ENCODE measurements at places on chromosomes 12 and 14.

DNA sequence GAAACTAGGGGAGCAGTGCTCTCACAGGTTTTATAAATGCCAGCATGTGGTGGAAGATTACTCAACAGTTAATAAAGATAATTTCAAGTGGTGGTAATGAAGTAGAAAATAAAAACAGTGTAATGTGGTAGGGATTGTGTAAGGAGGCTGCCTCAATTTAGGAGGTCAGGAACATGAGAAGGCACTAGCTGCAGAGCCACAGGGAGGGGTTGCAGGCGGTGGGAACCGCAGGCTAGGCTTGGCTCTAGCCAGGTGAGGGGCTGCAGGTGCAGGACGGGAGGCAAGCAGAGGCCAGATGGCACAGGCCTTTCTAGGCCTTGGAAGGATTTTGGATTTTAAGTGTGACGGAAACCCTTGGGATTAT lies 768 bp downstream of the METTL25 start:
- no peak for DNase-seq

GRCh38 chr14:69052181-69052601 lies 73.1 kb upstream of the ACTN1 start:
- no peak for DNase-seq

- no peak for DNase-seq
These were observed 55.3 kb downstream of the STAB2 start for GRCh38 chr12:103642240-103642864.

DNA sequence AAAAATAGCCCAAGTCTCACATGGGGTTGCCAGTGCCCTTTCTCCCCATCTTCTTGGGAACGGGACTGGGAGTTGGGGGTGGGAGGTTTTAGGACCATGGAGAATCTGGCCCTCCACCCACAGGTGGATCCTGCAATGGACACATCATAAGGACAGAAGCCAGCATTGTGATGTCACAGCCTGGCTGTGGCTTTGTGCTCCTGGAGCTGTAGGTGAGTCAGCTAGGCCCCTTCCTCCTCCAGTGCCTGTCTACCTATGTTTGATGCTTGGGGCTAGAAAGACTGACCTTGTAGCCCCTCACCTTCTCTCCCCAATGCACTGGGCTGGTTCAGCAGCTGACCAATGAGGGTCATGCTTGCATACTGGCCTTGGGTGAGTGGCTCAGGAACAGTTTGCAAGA lies at the start of gene CCDC197:
TSS of gene CCDC197 (plus strand) at position 220 of the 400 bp plus-strand sequence. CDS start 831 bp downstream, outside the sequence.
- no peak for DNase-seq

DNA sequence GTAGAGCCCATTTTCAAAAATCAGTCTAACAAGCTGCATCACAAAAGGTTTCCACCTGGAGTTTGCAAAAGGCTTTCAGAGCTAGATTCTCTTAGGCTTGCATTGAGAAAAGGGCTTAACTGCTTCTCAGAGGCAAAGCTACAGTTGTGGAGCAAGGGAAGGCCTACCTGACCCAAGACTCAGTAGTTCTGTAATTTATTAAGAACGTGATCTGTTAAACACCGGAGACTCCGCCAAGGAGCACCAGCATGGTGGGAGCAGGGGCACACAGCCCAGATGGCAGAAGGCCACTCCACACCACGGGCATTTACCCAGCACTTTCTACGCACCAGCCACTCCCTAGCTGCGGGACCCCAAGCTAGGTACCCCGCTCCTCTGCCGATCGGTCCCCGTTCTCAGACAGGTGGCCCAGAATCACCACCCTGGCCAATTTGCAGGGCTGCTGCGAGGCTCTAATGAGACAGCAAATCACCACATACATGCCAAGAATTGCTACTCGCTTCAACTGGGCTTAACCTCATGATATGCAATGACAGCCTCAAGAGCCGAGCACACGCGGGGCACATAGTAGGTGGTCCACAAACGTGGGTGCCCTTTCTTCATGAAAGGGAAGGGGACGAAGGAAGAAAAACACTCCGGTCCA lies 1.5 kb downstream of the ITPK1 start:
- DNase-seq, result peak; percentile 15

GRCh38 chr14:85991156-85991555 lies 461.2 kb downstream of the FLRT2 start:
- DNase-seq, result no peak

GRCh38 chr14:92482621-92483319 lies 30.8 kb upstream of the RIN3 start:
- DNase-seq, result no peak

- DNase-seq, result no peak
These were observed 1.7 kb upstream of the RAB15 start for GRCh38 chr14:64973826-64974225.

GRCh38 chr12:118498171-118498570 lies 121.8 kb downstream of the SUDS3 start:
- DNase-seq, result no peak

DNA sequence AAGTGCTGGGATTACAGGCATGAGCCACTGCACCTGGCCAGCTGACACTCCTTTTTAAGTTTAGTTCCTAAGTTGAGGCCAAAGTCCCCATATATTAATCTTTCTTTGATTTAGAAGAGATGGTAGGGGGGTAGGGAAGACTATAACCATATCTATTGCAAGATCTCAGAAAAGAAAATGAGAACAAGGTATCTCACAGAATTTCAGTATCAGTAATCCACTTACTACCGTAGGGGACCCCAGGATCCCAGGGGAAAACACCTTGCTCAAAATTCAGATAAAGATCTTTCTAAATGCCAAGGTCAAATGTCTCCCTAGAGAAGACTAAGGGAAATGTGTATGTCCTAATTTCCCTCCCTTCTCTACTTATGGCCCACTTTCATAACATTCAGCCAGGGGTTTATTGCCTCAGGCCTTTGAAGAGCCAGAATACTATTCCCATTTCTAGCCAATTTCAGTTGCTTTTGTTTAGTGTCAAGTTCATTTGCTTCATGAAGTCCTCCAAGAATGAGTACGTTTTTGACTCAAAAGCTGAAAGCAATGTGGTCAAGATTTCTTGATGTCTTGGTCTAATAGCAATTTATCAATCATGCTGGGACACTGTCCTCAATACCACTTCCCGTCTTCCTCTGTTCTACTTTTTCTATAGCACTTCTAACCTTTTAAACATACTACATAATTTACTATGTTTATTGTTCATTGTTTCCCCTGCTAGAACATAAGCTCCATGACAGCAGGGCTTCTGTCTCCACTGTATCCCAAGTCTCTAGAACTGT lies 86.3 kb downstream of the DCAF5 start:
- no peak for DNase-seq

GRCh38 chr12:12023456-12023855 lies 47.3 kb upstream of the BCL2L14 start:
- no peak for DNase-seq

DNA sequence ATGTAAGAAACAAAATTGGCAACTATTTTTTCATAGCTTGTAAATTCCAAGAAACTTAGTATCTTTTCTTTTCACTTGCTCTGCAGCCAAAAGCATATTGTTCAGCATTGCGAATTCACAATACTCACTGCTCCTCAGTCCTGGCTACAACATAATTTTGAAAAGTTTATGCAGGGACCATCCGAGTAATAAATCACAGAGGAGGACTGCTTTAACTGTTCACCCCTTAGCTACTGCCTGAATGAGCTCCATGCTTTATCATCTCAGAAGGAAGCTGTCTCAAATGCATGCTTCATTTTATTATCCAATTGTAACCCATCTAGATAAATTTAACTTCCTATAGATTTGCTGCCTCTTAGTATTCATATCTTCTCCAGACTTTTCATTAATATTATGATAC lies 827.8 kb downstream of the DIO2 start:
- no peak for DNase-seq

GRCh38 chr12:71900091-71900490 lies 38.6 kb upstream of the TPH2 start:
- no peak for DNase-seq

DNA sequence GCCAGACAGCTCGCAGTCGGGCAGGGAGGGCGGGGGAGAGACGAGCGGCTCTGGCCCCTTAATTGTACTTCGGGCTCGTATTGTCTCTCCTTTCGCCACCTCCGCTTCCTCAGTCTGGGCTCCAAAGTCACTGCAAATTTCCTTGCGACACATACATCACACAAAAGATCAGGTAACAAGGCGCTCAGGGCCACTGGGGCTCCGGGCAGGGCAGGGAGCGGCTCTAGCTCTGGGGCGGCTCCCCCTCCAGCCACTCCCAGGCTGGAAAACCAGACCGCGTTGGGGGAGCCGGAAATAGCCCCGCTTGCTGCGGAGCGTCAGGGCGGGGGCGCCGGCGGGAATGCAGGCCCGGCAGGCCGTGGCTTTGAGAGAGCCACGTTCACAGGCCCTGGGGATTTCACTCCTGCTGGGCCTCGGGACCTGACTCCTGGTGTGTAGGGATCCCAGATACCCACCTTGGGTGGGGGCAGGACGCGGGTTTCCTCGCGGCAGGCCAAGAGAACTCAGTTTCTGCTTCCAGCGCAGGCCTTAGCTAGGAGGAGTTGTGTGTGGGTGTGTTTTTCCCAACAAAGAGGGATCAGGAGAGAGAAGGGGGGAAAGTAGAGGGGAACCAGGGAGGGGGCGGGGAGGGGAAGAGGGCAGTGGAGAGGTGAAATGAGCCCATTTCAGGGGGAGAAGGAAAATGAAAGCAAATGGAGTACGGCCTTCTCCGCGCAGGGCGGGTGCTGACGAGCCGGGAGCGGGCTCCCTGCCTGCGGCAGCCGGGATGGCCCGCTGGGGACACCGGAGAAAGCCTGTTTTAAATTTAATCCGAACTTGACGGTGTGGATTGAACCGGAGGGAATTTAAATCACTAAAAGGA lies 4.4 kb upstream of the HOXC9 start:
- no peak for DNase-seq

GRCh38 chr12:120874547-120875245 lies 29.5 kb downstream of the SPPL3 start:
- DNase-seq, result no peak

GRCh38 chr14:76808990-76809389 lies 3.7 kb downstream of the ANGEL1 start:
- no peak for DNase-seq

DNA sequence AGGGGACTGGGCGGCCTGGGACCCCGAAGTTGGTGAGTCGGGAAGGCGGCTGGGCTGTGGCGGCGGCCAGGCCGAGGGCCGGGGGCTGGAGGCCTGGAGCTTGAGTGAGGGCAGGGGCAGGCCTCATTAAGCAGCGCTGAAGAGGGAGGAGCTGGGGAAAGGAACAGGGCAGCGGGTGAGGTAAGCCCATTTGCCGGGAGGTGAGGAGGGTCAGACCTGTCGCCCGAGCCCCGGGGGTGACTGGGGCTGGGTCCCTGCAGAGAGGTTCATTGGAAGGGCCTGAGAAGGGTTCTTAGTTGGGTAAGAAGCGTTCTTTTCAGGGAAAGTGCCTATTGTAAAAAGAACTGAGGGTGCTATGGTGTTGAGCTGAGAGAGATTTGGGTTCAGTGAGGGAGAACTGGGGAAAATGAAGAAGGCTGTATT lies 441 bp downstream of the RAB5B start:
- DNase-seq, result no peak

GRCh38 chr12:118220702-118221101 lies 84.8 kb downstream of the PEBP1 start:
- no peak for DNase-seq

DNA sequence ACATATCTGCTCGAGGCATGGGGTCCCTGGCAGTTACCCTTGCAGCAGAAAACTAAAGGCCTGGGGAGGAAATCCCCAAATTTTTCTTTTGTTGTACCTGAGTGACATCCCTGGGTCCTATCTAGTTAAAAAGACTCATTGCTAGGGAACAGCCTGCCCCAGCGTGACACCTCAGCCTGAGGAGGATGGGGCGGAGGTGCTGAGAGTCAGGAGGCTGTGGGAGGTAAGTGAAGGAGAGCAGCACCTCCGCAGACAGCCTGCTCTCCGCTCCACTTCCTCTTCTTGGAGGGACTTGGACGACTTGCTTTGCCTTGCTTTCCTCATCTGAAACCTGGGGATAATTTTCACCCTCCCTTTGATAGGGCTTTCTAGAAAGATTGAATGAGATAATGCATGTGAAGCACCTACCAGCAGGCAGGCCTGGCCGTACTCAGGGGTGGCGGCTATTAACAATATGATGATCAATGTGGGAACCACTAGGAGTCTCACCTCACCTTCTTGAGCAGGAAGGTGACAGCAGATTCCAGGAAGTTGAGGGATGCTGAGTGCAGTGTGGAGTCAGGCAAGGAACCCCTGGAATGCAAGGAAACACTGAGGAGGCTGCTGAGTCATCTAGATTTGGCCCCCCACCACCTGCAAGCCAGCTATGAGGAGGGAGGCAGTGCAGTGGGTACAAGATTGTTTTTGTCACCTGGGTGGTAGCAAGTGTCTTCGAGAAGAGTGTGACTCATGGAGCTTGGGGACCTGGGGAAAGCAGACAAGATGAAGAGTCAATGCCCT lies 23.2 kb downstream of the UBE3B start:
- no peak for DNase-seq

DNA sequence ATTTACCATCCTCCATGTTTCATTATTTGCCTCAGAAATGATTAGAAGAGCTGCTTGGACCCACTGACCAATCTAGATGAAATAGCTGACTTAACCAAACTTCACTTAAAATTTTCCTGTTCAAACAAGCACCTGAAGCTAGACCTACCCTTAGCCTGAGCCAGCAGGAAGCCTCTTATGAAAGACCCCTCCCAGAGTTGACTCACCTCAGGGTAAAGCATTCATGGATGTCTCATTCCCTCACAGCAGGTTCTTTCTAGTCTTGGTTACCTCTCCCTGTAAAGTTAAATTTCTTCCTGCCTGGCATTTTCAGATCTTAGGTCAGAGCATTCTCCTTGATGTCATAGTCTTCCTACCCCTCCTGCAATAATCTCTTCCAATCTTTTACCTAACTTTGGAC lies 1209.8 kb downstream of the FLRT2 start:
- no peak for DNase-seq

DNA sequence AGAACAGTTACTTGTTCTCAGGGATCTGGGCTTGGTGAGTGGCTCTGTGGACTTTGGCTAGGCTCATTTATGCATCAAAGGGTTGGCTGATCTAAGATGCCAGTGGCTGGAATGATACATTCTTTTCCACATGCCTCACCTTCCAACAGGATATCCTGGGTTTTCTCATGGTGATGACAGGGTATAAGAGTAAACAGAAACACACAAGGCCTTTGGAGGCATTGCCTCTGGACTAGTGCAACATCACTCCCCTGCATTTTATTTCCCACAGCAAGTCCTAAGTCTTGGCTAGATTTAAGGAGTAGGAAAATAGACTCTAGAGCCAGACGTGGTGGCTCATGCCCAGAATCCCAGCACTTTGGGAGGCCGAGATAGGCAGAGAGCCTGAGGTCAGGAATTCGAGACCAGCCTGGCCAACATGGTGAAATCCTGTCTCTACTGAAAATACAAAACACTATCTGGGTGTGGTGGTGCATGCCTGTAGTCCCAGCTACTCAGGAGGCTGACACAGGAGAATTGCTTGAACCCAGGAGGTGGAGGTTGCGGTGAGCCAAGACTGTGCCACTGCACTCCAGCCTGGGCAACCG lies 47.9 kb downstream of the RPH3A start:
- no peak for DNase-seq

GRCh38 chr12:48982397-48983080 lies 4.4 kb downstream of the WNT1 start:
- DNase-seq, result no peak

- DNase-seq, result no peak
These were observed 134.0 kb downstream of the SLC38A1 start for GRCh38 chr12:46134852-46135251.

Data from stimulated activated naive CD8-positive, alpha-beta T cell treated with anti-CD3 and anti-CD28 coated beads, Interleukin-15, amount 100 ng/mL, for 72 hours (primary cell).